ENCODE measurements at places on chromosomes 1 and 21. TPM values are rescaled to one million over a fixed set of nuclear protein-coding genes. Genes with fewer than 3 reads are reported as not detected.

DNA sequence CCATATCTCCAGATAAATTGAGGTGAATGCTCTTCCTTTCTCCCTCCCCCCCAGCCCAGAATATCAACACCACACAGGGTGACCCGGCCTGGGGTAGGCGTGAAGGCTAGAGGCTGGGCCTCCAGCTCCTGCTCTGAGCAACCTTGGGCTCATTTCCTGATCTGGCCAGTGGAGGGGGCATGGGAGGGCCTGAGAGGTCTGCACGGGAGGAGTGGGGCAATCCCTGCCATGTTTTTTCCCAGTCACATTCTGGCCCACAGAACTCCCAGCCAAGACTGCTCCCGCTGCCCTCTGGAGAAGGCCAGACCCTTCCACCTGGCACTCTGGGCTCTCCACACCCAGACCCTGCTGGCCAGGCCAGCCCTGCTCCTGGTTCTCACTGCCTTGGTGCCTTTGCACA lies 3.9 kb downstream of the CLDN19 start:
- DNase-seq: no peak
- peaks cover 42% of the 10 kb centered on the region for H3K4me1 ChIP-seq

DNA sequence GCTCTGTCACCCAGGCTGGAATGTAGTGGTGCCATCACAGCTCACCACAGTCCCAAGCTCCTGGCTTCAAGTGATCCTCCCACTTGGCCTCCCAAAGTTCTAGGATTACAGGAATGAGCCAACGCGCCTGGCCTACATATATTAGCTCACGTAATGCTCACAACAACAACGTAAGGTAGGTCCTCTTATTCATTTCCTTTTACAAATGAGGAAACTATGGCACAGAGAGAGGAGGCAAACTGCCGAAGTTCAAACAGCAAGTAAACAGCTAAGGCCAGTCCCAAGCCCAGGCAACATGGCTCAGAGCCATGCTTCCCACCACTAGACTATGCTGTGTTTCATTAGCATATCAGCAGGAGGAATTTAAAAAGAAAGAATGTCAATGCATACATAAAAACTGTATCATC lies 284.4 kb downstream of the VAV3 start:
- peak overlapping the region; percentile 87 for H3K27ac ChIP-seq
- DNase-seq: no peak
- no peaks in the 10 kb centered on the region for H3K27me3 ChIP-seq
- H3K36me3 ChIP-seq: no peaks in the 10 kb centered on the region

GRCh38 chr1:55214212-55214933 lies 791 bp downstream of the USP24 start:
- peaks cover 21% of the 10 kb centered on the region for H3K4me1 ChIP-seq
- no peak for DNase-seq
- H3K36me3 ChIP-seq: no peaks in the 10 kb centered on the region
- H3K27ac ChIP-seq: peak overlapping the region; percentile 98
- H3K27me3 ChIP-seq: no peaks in the 10 kb centered on the region
- peak overlapping the region; percentile 96 for H3K4me3 ChIP-seq

- H3K4me3 ChIP-seq: no peak overlapping the region
- no peak overlapping the region for H3K27ac ChIP-seq
- peaks cover 3% of the 10 kb centered on the region for H3K4me1 ChIP-seq
- H3K27me3 ChIP-seq: no peaks in the 10 kb centered on the region
- H3K36me3 ChIP-seq: peaks cover 15% of the 10 kb centered on the region
Observed at GRCh38 chr1:41576620-41577019, 92.1 kb upstream of the EDN2 start.

DNA sequence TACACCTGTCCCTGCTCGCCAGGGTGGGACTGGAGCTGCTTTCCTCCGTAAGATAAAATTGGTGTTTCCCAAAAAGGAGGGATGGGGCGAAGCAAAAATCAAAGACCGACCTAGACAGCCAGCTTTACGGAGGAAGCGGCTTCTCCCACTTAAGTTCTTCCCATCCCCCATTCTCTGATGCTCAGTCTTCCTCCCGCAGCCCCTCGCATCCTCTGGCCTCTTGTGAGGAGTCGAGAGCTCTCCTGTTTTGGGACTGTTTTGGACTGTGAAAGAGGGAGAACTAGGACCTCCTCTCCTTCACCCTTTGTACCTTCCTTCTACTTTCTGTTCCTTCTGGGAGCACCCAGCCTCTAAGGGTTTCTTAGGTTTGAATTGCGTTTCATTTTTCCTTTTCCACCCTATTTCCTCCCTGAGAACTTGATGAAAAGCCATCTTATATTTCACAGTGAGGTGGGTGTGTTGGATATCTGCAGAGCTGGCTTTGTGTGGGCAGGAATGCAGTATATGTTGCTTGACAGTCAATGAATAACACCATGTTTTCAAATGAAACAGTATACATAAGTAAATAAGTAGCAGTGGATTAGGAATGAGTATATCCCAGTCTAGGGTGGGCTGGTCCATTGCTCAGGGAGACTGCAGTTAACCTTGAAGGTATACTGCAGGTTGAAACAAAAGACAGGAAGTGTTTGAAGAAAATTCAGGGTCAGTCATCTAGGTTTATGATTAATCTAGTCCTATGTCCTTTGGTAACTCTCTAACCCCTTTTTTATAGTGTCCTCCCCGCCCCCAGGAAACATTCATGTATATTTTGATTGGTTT lies 848 bp downstream of the CTTNBP2NL start:
- DNase-seq: no peak
- peaks cover 90% of the 10 kb centered on the region for H3K4me1 ChIP-seq
- peak overlapping the region; percentile 91 for H3K27ac ChIP-seq
- H3K36me3 ChIP-seq: no peaks in the 10 kb centered on the region
- no peaks in the 10 kb centered on the region for H3K27me3 ChIP-seq

- no peaks in the 10 kb centered on the region for H3K4me1 ChIP-seq
- H3K27me3 ChIP-seq: no peaks in the 10 kb centered on the region
- no peaks in the 10 kb centered on the region for H3K36me3 ChIP-seq
- H3K4me3 ChIP-seq: no peak overlapping the region
Observed at GRCh38 chr1:185860311-185860710, 126.1 kb downstream of the HMCN1 start.

GRCh38 chr1:242886137-242886536 lies 361.6 kb upstream of the PLD5 start:
- no peaks in the 10 kb centered on the region for H3K4me1 ChIP-seq
- no peak for DNase-seq
- no peaks in the 10 kb centered on the region for H3K36me3 ChIP-seq
- H3K27ac ChIP-seq: no peak overlapping the region

- no peak overlapping the region for H3K4me3 ChIP-seq
- no peak for DNase-seq
- no peaks in the 10 kb centered on the region for H3K27me3 ChIP-seq
- H3K27ac ChIP-seq: no peak overlapping the region
- H3K4me1 ChIP-seq: no peaks in the 10 kb centered on the region
Observed at GRCh38 chr1:210618369-210618768, 289.7 kb downstream of the HHAT start.

DNA sequence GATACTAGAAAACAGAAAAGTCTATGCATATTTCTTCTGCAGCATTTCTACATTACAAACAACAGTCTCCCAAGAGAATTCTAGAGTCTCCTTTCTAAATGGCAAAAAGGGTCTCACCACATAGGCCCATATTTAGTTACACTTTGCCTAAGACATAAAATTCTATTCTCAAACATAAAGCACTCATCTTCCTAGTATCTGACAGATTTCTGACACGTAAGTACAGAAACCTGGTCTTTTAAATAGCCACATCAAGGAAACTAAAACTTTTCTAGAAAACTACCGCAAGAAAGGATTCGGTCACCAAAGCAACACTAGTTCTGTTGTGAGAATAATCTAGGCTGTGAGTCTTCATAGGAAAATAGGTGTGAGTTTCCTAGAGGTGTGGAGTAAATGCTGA lies 33.6 kb upstream of the CTSK start:
- H3K36me3 ChIP-seq: peaks cover 5% of the 10 kb centered on the region
- no peak overlapping the region for H3K4me3 ChIP-seq
- DNase-seq: no peak
- no peak overlapping the region for H3K27ac ChIP-seq
- no peaks in the 10 kb centered on the region for H3K27me3 ChIP-seq
- H3K4me1 ChIP-seq: no peaks in the 10 kb centered on the region

DNA sequence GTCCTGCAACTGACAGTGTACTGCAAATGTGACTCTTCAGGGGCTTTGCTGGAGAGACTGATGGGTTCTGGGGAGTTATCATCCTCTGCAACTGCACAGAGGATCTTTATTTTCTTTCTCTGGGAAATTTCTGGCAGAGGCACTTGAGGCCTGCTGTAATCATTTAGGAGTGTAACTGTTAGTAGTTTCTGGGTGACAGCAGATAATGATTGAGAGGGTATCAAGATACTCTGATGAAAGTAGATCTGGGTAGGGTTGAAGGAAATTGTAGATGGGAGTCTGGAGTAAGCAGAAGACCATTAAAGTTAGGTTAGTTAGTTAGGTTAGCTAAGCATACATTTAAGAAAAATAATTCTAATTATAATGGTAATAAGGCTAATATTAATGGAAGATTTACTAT lies 11.0 kb upstream of the DDR2 start:
- DNase-seq: no peak
- H3K36me3 ChIP-seq: no peaks in the 10 kb centered on the region
- H3K4me1 ChIP-seq: peaks cover 10% of the 10 kb centered on the region
- H3K4me3 ChIP-seq: no peak overlapping the region

DNA sequence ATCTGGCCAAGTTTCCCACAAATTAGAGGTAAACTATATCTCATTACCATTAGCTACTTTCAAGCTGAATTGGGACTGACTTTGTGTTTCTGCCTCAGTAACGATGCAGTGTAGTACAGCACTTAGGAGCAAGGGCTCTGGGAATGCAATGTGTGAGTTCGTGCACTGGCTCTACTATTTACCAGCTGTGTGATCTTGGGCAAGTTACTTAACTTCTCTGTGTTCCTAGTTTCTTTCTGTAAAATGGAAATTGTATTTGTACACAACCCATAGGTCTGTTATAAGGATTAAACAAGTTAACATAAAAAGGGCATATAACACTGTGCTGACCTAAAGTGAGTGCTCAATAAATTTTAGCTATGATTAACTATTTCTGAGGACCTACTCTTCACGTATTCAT lies 65.0 kb upstream of the CSF1 start:
- DNase-seq: no peak
- H3K36me3 ChIP-seq: no peaks in the 10 kb centered on the region
- no peak overlapping the region for H3K27ac ChIP-seq
- H3K4me1 ChIP-seq: no peaks in the 10 kb centered on the region
- no peaks in the 10 kb centered on the region for H3K27me3 ChIP-seq
- no peak overlapping the region for H3K4me3 ChIP-seq

- H3K36me3 ChIP-seq: peaks cover 38% of the 10 kb centered on the region
- H3K4me1 ChIP-seq: no peaks in the 10 kb centered on the region
- no peaks in the 10 kb centered on the region for H3K27me3 ChIP-seq
Observed at GRCh38 chr1:235401251-235401650, 34.0 kb downstream of the TBCE start.

GRCh38 chr1:41626146-41626545 lies 141.7 kb upstream of the EDN2 start:
- DNase-seq: no peak
- H3K4me1 ChIP-seq: peaks cover 58% of the 10 kb centered on the region
- H3K4me3 ChIP-seq: no peak overlapping the region
- H3K36me3 ChIP-seq: no peaks in the 10 kb centered on the region
- H3K27me3 ChIP-seq: no peaks in the 10 kb centered on the region
- H3K27ac ChIP-seq: peak overlapping the region; percentile 37

DNA sequence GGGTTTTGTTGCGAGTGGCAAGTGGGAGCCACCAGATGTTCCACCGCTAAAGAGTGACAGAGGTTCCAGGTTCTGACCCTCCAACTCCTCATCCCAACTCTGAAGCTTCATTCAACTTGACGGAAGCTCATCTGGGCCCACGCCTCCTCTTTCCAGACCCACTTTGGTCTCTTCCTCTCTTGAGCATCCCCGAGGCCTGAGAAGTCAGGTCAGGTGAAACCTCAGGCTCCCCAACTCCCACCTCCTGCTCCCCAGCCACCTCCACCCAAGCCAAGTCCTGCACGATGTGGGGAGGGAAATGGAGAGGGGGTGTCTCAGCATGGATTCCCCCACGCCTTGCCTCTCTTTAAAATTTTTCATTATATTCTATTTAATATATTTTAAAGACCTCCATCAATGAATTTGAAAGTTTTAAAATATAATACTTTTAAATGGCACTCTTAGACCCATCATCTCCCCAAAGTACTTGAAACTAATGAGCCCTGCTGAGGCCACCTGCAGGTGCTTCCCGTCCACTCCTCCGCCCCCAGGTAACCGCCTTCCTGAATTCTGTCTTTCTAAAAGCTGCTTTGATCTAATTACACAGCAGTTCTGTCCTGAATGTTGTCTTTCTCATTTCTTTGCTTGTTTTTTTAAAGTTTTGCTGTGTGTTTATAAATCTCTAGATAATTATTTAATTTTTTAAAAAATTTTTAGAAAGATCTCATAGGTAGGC lies 238.1 kb downstream of the KAZN start:
- no peak overlapping the region for H3K4me3 ChIP-seq
- DNase-seq: no peak
- no peaks in the 10 kb centered on the region for H3K36me3 ChIP-seq

DNA sequence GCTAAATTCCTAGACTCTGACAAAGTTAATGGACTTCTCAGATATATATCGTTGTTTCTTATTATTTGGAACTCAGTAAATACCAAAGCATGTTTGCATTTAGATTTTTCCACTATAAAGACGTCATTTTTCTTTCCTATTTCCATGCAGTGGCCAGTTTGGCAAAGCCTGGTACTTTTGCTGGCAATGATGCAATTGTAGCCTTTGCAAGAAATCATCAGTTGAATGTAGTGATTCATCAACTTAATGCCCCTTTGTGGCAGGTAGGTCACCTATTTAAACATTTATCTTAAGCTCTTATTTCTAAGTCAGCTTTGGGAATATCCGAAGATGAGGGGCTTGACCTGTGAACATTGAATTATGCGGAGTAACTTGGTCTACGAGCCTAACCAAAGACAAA lies 12.0 kb downstream of the OTUD3 start:
- no peaks in the 10 kb centered on the region for H3K27me3 ChIP-seq
- no peak overlapping the region for H3K4me3 ChIP-seq
- no peak overlapping the region for H3K27ac ChIP-seq

DNA sequence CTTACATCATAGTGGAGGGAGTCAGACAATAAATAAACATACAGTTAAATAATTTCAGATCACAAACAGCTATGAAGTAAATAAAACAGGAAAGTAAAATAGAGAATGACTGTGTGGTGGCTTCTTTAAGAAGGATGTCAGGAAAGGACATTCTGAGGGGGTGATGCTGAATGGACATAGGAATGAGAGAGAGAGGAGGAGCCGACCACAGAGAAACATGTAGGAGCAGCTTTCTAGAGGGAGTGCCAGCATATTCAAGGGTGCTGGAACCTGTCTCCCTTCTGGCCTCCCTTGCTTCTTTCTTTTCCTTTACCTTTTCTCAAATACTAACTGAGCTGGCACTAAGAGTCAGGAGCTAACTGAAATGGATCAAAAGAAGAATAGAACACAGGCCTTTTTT lies 20.5 kb upstream of the BCL10 start:
- peaks cover 31% of the 10 kb centered on the region for H3K4me1 ChIP-seq
- H3K27me3 ChIP-seq: no peaks in the 10 kb centered on the region
- no peaks in the 10 kb centered on the region for H3K36me3 ChIP-seq
- H3K27ac ChIP-seq: peak overlapping the region; percentile 79
- H3K4me3 ChIP-seq: no peak overlapping the region

- peak overlapping the region; percentile 46 for H3K27ac ChIP-seq
- H3K4me3 ChIP-seq: peak overlapping the region; percentile 41
- peaks cover 14% of the 10 kb centered on the region for H3K4me1 ChIP-seq
- H3K36me3 ChIP-seq: no peaks in the 10 kb centered on the region
- no peak for DNase-seq
Observed at GRCh38 chr1:239805851-239806772, 285.6 kb upstream of the FMN2 start.

S100A14 gene
- 2,146 TPM for total RNA-seq

MECR gene
- 14.3 TPM for total RNA-seq

MYBPH gene
- not detected for total RNA-seq

KRTAP19-3 gene
- not detected for total RNA-seq

NBPF14 gene
- total RNA-seq: 18.0 TPM

TMEM201 gene
- total RNA-seq: 9.0 TPM

CELA3B gene
- total RNA-seq: not detected

WNT3A gene
- total RNA-seq: 1.6 TPM

NBPF10 gene
- total RNA-seq: 0.72 TPM

Data from esophagus squamous epithelium (tissue), 5 donors.